AG09309 (cell line): ENCODE measurements at places on chromosomes 3 and 15.
A peak's percentile ranks its signal among the peaks of the same experiment; 100 is the strongest.

DNA sequence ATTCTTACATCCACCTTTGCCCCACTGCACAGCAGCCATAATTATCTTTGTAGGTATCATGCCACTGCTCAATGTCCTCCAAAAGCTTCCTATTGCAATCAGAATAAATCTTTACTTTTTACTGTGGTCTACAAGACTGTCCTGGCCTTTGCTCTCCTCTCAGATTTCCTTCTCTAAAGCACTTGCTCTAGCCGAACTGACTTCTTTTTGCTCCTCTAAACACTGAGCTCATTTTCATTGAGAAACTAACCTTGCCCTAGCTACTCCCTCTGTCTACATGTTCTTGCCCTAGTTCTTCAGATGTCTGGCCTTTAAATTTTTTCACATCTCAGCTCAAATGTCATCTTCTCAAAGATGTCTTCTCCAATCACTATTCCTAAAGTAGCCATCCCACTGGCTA, 342.8 kb downstream of the TBC1D5 start:
- DNase-seq, result no peak

DNA sequence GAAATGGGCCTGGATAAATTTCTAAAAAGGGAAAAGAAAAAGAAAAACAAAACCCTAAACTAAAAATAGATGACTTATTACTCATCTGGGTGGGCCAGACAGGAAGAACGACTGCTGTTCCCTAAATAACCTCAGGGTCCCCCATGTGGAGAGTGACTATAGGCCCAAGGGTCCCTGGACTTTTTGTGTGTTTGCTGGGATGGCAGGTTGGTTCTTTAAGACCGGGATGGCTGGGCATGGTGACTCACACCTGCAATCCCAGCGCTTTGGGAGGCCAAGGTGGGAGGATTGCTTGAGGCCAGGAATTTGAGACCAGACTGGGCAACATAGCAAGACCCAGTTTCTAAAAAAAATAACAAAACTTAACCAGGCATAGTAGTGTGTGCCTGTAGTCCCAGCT, 43.8 kb upstream of the TRA2B start:
- DNase-seq, result no peak

- no peak for DNase-seq
These were observed 17.2 kb downstream of the HDGFL3 start for GRCh38 chr15:83190450-83190849.

DNA sequence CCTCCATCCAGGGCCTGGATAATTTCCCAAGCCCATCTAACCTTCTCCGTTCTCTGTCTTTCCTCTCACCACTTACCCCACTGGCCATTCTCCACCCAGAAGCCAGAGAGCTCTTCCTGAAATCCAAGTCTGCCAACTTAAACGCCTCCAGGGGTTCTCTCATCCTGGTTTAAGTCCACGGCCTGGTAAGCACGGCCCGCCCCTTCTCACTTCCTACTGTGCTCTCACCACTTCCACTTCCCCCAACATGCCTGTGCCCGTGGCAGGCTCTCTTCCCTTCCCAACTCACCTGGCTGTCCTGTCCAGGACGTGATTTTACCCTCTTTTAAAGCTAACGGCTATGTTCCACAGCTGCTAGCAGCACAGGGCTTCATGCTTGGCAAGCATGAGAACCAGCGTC, 1.7 kb upstream of the CX3CR1 start:
- no peak for DNase-seq

DNA sequence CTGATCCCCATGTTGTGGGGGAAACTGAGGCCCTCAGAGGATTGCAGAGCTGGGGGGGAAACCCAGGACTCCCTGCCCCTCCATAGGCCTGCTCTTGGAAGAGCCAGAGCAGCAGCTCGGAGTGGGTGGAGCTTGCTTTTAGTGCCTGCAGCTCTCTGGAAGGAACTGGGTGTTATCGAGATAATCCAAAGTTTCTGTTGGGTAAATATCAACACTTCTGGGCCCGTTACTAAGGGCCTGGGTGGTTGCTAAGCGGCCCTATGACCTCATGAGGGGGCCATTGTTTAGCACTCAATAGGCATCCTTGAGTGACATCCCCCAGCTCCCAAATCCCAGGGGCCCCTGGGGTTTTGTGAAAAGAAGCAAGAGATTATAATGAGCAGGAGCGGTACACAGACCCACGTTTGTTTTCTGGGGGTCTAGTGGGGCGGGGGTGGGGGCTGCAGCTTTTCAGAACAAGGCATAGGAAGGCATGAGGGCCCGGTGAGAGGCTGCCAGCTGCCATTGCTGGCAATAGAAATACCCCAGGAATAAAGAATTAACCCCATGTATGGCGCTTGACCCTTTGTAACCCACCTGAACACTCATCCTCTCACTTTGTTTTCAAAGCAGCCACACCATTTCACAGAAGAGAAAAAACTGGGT, 48.3 kb upstream of the ATP2B2 start:
- DNase-seq, result no peak

GRCh38 chr15:77656294-77656693, 23.6 kb upstream of the LINGO1 start:
- DNase-seq, result no peak

DNA sequence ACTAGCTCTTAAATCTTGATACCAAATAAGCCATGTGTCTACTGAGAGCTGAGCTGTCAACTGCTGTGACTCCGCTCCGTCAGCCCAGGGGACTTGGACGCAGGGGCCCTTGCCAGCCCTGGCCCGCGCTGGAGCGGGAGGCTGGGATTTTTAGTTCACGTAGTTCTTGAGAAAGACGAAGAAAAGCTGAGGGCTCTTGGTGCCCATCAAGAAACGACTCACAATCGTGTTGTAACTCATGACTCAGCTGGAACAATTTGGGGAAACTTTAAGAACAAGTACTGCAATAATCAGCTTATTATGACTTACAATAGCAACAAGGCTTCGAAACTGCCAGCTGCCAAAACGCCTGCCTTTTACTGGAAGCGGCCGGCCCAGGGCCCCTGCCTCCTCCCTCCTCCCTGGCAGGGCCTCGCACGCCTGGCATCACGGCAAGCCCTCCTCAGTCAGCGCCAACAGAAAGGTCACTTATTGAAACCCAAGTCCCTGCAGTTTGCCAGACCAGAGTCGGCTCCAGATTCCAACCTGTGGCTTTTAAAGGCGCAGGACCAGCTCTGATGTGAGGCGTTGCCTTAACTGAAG, 60.3 kb downstream of the RGMA start:
- DNase-seq, result peak; percentile 96

GRCh38 chr3:188524052-188524451, 370.1 kb downstream of the LPP start:
- no peak for DNase-seq

- no peak for DNase-seq
These were observed 74.7 kb upstream of the ACKR4 start for GRCh38 chr3:132522353-132522752.

DNA sequence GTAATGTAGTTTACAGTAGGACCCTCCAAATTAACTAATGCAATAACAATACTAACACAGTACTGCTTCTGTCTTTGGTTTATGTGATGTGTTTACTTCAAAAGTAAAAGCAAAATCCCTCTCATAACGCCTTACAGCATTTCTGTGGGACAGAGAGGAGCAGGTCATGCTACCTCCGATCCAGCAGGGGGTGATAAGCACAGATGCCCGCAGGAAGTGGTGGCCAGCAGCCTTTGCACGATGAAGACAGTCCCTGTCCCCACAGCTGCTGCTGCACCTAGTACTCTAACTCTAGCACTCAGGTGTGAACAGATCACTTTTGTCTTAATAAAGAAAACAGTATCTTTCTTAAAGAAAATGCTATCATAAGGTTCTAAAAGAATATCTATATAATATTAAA, 38.3 kb downstream of the ANO10 start:
- no peak for DNase-seq

DNA sequence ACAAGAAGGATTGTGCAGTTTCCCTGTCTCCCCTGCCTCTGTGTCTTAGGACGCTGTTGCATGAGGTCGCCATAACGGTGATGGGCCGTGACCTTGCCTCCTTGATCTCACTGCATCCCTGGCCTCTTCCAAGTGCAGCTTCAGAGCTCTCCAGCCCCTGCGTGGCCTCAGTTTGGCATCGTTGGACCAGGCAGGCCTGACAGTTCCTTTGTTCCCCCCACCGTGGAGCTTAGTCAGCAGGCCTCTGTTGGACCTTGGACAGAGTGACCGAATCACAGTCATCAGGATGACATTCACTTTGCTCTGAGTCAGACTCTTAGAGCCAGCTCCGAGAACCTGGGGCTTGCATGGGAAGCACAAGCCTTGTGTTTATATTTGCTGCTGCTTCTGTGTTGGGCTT, 139.4 kb downstream of the OPA1 start:
- DNase-seq, result peak; percentile 10

DNA sequence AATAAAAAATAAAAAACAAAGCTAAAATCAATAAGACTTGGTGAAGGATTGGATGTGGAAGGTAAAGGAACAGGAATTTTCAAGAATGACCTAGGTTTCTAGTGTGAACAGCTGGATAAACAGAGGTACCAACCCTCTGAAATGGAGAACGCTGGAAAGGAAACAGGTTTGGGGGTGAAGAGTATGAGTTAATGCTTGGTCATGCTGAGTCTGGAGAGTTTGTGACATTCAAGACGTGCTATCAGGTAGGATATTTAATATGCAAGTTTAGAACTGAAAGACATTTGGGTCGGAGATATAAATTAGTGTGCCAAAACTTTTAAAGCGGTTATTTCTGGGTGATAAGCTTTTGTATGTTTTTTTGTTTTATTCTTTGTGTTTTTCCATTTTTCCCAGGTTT, 11.4 kb upstream of the KLHL6 start:
- no peak for DNase-seq

- DNase-seq, result no peak
These were observed 23.7 kb downstream of the PDE8A start for GRCh38 chr15:85005319-85005718.

- no peak for DNase-seq
These were observed 51.9 kb downstream of the HOMER2 start for GRCh38 chr15:82900511-82901060.

GRCh38 chr15:49238342-49238741, 68.3 kb downstream of the GALK2 start:
- DNase-seq, result peak; percentile 57

DNA sequence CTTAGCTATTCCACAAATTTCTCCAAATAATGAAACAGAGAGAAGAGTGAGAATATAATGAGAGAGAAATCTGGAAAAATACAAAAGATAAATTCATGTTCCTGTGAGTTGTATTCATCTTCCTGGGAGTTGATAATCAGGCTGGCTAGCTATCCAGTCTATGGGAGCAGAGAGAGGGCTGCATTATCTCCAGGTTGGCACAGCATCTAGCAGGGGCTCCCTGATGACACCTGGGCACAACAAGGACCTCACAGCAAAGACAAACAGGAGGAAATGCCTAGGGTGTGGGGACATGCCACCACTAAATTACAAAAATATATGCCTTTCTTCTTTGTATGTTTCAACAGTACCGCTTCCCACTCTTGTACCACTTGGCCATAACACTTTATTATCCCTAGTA, 1.9 kb downstream of the EHD4 start:
- no peak for DNase-seq

- peak; percentile 61 for DNase-seq
These were observed 86.8 kb downstream of the CCK start for GRCh38 chr3:42179110-42179725.

- DNase-seq, result no peak
These were observed 67.5 kb downstream of the TFG start for GRCh38 chr3:100776746-100777145.

DNA sequence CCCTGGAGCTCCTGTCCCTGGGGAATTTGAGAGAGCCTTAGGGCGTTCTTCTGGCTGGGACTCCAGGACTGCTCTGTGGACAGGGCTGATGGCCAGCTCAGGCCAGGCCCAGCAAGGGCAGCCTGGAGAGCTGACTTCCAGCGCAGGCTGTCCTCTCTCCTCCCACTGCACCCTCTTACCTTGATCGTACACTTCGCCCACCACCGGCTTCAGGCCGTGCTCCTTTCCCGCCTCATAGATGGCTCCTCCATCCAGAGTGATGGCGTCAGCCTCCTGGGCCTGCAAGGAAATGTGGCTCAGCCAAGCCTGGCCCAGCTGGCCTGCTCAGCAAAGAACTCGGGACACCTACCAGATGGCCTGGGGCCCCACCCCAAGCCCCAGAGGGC, 3.1 kb downstream of the MELTF start:
- DNase-seq, result no peak

- DNase-seq, result no peak
These were observed 4.4 kb downstream of the RCCD1 start for GRCh38 chr15:90959028-90959595.

DNA sequence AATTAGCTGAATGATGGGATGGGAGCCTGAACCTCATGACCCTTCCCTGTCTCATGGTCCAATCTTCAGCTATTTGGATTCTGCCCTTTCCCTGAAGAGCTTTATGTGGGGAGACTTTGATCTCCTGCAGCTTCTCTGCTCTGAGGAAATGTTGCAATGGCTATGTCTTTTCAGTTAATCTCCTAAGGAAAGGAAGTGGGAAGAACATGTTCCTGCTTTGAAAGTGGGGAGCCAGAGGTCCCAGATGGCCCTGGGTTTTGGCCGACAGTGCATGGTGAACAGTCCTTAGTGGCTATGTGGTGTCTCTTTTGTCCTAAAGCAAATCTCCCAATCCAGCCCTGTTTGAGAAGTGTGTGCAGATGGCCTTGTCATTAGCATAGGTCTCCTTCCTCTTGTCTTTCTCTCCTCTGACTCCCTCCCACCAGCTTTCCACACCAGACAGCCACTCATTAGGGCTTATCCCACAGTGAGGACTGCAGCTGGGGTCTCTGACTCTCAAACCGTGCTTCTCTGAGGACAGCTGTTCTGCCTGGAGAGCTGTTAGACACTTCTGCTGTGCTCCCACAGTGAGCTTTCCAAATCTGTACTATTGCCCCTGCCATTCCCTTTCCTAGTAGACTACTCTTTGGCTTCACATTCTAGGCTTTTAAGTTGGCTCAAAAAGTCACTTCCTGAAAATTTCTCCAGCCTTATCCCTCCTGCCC, 365.8 kb upstream of the UMPS start:
- DNase-seq, result no peak

DNA sequence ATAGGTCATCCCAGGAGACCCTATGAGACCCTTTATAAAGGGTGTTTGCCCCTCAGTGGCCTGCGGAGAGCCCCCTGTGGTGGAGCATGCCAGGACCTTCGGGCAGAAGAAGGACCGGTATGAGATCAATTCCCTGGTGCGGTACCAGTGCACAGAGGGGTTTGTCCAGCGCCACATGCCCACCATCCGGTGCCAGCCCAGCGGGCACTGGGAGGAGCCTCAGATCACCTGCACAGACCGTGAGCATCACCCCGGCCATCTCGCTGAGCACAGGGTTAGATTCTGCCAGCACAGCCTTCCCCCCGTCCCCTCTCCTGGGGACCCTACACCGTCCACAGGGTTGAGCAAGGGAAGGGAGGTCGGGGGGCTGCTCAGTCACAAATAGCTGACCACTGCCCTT, 21.6 kb downstream of the HAPLN3 start:
- DNase-seq, result no peak

GRCh38 chr3:130459944-130460343, 57.0 kb upstream of the COL6A6 start:
- no peak for DNase-seq

GRCh38 chr15:69194854-69195253, 34.4 kb downstream of the GLCE start:
- no peak for DNase-seq

- DNase-seq, result no peak
These were observed 880 bp upstream of the CHRNA7 start for GRCh38 chr15:32029409-32029861.
